ENCODE measurements at places on chromosomes 6 and 20.

GRCh38 chr6:34157851-34158250 is 12.0 kb upstream of the GRM4 start:
- no peak for DNase-seq

DNA sequence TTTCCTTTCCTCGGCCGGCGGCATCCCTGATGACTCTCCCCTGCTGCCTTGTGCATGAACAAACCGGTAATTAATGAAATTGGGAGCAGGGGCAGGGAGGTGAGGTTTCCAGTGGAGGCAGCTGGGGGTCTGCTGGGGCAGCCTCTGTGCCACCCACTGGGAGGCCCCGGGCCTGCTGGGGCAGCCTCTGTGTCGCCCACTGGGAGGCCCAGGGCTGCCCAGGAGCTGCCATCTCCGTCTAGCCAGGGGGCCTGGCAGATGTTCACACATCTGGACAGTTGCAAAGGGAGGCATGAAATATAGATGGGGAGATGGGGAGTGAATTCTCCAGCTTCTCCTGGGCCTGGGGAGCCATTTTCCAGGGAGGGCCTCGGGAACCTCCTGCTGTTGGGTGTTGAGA is 33.8 kb downstream of the TOX2 start:
- no peak for DNase-seq

- peak; percentile 25 for DNase-seq
These were observed 183.5 kb upstream of the CST7 start for GRCh38 chr20:24765316-24766142.

GRCh38 chr6:110617057-110617456 is 140.6 kb upstream of the SLC22A16 start:
- DNase-seq = no peak

DNA sequence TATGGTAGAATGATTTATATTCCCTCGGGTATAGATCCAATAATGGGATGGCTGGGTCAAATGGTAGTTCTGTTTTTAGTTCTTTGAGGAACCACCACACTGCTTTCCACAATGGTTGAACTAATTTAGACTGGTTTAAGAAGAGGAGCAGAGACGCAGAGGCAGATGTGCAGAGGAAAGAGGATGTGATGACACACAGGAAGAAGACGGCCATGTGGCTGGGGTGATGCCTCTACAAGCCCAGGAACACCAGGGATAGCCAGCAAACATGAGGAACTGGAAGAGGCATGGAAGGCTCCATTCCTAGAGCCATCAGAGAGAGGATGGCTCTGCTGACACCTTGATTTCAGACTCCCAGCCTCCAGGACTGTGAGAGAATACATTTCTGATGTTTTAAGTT is 218.3 kb upstream of the DTNBP1 start:
- DNase-seq = no peak

- no peak for DNase-seq
These were observed 768.4 kb upstream of the DEFB115 start for GRCh38 chr20:30488941-30489613.

DNA sequence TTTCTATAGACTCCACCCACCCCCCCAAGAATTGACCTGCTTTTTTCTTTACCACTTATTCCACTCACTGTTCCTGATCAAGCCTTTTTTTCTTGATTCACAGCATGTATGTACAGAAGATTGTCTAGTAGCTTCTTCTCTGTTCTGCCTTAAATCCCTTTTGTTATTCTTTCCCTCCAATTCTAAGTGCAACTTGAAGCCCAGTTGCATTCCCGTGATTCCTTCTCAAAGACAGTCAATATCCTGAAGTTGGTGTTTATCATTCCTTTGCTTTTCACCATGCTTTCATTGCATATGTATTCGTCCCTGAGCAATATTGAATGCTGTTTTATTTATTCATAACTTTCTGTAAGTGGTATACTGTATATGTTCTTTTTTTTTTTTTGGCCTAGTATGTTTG is 21.0 kb downstream of the XRN2 start:
- DNase-seq = no peak

DNA sequence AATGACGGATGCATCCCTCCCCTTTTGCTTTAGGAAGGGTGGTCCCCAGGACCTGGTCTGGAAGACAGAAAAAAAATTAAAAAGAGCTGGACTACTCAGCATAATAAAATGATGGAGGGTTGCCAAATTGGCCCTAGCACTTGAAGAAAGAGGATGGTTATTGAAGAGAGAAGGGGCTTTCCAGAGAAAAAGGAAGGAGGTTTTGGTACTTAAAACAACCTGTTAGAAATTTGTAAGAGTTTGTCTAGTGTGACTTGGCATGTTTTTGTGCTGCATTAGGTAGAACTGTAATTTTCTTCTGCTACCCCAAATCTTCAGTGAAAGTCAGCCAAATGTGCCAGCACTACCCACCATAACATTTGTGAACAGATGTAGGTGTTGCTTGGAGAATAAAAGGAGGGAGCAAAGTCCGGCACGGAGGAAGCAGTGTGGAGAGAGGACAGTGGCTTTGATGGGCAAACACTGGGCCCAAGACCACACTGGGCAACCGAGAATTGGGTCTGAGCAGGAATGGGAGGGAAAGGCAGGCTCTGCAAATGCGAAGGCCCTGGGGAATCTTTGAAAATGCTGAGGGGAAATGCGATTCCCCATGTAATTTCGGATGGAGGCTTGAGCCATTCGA is 160.9 kb downstream of the QRSL1 start:
- no peak for DNase-seq

GRCh38 chr6:154909821-154910220 is 85.3 kb upstream of the TIAM2 start:
- DNase-seq = no peak

DNA sequence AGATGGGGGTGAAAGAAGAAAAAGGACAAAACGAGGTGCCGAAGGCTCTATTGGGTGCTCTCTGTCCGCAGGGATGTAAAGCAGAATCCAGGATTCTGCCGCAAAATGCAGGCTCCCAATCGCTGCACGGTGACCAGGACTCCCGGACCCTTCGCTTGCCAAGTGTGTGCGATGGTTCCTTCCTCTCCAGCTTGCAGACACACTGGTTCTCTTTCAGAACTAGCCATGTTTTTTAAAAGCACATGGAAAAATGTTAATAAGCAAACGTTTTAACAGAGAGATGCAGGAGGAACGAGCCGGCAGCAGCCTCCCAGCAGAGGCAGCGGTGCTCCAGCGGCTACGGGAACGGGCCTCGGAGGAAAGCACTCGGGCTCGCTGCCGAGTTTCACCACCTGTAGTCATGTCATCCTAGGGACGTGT is 59.6 kb downstream of the ZNF831 start:
- no peak for DNase-seq

- no peak for DNase-seq
These were observed 13.3 kb upstream of the CTAGE9 start for GRCh38 chr6:131724114-131724513.

- DNase-seq = no peak
These were observed 30.8 kb upstream of the COL21A1 start for GRCh38 chr6:56278171-56278591.

DNA sequence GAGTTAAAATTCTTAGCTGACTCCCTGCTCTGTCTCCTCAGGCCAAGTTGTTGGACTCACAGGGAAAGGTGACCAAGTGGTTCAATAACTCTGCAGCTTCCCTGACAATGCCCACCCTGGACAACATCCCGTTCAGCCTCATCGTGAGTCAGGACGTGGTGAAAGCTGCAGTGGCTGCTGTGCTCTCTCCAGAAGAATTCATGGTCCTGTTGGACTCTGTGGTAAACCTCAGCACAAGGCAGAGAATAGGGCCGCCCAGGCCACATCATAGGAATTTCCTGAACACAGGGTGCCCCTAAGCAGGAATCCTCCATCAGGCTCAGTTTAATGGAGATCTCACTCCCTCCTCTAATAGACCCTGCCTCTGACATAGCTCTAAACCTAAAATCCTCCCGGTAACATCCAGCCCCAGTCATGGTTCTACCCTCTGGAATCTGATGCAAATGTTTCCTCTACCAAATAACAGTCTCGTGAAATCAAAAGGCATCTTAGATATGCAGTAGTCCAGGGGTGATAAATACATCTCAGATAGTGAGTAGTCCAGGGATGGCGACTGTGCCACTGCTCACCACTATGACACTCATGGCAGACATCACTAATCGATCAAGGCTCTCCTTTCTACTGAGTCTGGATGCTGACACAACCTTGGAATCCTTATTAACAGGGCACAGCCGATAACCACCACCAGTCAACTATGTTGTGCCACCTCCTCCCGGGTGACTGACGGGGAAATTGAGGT is 18.3 kb downstream of the BPIFB1 start:
- DNase-seq = no peak

GRCh38 chr6:130955755-130956154 is 107.3 kb downstream of the EPB41L2 start:
- DNase-seq = no peak

DNA sequence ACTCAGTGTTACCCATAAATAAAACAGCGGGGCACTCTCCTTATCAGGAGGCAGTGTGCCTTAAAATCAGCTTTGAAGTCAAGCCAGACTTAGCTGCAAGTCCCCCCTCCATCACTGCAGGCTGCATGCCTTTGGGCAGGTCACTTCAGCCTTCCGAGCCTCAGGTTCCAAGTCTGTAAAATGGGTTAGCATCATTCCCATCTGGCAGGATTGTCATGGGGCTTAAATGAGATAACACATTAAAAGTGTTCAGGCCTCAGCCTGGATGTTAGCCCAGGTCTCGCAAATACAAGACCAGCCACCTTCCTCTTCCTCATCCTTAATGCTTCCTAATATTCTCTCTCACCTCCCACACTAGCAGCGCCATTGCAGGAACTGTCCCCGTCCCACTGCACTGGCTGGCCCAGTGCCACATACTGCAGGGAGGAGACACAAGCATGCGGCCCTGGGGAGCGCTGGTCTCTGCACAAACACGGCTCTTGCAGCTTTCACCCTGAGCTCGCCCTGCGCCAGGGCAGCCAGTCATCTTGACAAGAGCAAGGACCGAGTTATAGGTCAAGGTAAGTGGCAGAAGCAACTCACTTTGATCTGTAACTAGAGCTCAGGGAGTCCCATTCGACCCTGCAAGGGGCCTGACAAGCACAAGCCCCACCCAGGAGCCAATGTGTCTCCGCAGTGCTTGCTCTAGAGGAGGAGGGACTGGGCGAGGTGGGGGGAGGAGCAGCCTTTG is 564.6 kb upstream of the AGPAT4 start:
- DNase-seq = no peak

Data from SJSA1 (cell line).